ENCODE measurements at places on chromosomes 11 and 22. TPM values are rescaled to one million over a fixed set of nuclear protein-coding genes. Genes with fewer than 3 reads are reported as not detected.

Gene PKDREJ
- not detected for total RNA-seq

Gene AMPD3
- 23.6 TPM for total RNA-seq

Gene SYCE3
- not detected for total RNA-seq

Gene CADM1
- total RNA-seq: 26.1 TPM

Gene CCDC15
- 1.6 TPM for total RNA-seq

Gene ABTB2
- total RNA-seq: 9.1 TPM

Gene LSP1
- 0.65 TPM for total RNA-seq

Gene MRGPRF
- total RNA-seq: 225 TPM

Data from hair follicle dermal papilla cell (primary cell).